A673 (cell line): ENCODE measurements at places on chromosomes 1 and 21.
A peak's percentile ranks its signal among the peaks of the same experiment; 100 is the strongest.

DNA sequence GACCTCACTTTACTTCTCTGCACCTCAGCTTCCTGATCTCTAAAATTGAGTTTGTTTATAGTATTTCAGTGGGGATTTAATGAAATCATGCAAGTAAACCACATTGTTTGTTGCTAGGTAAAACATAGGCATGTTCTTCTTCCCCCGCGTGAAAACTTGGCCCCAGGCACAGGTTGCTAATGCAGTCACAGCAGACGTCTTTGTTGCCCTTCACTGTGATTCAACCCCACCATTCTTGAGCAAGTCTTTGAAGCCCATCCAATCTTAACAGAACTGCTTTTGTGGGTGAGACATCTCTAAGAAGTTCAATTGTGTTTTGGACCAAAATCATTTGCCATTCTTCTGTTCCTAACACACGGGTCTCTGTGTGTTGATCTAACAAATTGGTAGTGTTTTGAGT is 185.5 kb downstream of the ZNF281 start:
- DNase-seq, result no peak

DNA sequence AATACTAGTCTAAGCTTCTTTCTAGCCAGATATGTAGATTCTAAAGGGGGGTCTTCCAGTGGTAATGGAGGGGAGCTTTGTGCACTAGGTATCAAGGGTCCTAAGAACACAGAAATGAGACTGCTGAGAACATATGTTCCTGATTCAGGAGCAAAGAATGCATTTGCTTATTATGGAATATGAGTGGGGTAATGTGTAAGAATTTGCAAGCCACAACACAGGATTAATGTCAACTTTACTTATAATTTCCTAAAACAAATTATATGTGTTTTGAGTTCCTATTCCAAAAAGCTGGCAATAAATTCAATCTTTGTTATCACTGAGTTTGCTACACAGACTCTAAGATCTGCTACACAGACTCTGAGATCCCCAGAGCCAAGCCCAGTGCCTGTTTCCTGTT is 357.0 kb upstream of the PTBP2 start:
- DNase-seq, result no peak

DNA sequence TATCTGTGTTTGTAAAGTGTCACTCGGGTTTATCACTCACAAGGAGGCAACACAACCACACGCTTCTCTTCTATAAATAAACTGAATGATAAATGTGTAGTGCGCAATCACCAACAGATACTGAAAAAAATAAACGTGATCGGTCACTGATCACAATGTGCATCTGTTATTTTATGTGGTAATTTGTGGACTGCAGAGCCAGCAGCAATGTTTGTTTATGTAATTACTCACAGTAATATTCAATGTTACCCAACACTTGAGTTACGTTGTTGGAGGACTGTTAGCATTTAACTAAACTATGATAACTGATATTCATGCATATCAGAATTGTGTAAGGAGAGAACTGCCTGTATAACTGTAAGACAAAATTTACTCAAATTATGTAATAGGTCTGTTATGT is 129.6 kb downstream of the USH2A start:
- no peak for DNase-seq

GRCh38 chr1:15957221-15958095 is 18.4 kb downstream of the ZBTB17 start:
- no peak for DNase-seq

- DNase-seq, result no peak
These were observed 390.2 kb upstream of the C1orf87 start for GRCh38 chr1:60463786-60464185.

DNA sequence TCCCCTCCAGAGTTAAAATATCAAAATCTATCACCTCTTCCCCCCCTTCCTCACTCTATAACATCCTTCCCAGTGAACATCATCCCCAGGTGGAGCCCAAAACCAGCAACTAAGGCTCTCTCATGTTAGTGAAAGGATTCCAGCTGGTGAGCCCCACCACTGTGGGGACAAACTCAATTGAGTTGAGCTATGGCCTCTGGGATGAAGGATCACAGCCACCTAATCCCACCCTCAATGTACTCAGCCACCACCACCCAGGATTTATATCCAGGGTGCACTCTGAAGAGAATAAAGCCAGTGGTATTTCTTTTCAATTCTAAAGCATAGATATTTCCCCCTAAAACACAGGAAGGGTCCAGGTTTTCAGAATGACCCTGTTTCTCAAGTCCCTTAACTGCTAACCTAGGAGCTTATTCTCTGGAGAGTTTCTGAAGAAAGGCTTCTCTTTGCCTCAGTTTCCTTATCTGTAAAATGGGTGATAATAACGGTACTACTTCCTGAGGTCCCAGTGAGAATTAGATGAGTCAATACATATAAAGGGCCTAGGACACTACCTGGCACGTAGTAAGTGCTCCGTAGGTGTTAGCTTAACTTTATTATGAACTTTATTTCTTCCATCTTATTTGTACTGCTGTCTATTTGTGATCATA is 15.6 kb upstream of the BOLA1 start:
- no peak for DNase-seq

GRCh38 chr1:193187114-193187513 is 701 bp upstream of the B3GALT2 start:
- no peak for DNase-seq

DNA sequence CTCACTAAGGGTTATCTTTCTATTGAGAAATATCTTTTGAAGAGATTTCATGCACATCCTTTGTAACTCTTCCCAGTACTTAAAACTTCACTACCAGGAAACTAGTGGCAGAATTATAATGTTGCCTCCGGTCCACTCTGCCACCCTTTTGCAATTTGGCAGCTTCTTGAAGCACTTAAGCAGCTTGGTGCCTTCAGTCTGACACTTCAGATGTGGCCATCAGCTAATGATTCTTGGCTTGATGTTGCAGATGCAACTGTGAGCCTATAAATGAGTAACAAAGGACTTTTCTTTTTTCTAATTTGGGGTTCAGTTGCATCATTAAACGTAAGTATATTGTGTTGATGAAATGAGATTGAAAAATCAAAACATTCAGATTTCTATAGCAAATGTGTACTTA is 187.5 kb upstream of the C21orf91 start:
- no peak for DNase-seq

DNA sequence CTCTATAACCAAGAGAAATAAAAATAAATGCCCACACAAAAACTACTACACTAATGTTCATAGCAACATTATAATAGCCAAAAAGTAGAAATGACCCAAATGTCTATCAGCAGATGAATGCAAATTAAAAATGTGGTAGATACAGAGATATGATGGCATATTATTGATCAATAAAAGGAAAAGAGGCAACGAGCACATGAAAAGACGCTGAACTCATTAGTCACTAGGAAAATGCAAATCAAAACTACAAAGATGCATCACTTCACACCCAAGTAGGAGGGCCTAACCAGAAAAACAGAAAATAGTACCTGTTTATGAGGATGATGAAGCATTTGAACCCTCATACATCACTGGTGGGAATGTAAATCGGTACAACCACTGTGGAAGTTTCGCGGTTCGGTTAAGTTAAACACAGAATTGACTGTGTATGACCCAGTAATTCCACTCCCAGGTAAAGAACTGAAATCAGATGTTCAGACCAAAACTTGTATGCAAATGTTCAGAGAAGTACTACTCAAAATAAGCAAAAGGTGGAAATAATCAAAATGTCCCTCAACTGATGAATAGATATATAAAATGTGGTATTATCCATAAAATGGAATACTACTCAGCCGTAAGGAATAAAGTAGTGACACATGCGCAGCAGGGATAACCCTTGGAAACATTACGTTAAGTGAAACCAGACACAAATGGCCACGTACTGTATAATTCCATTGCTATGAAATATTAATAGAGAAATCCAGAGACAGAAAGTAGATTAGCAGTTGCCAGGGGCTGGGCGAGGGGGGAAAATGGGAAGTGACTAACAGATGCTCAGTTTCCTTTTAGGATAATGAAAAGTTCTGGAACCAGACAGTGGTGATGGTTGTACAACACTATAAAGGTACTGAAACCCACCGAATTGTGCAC is 3.1 kb downstream of the USP48 start:
- DNase-seq, result no peak

DNA sequence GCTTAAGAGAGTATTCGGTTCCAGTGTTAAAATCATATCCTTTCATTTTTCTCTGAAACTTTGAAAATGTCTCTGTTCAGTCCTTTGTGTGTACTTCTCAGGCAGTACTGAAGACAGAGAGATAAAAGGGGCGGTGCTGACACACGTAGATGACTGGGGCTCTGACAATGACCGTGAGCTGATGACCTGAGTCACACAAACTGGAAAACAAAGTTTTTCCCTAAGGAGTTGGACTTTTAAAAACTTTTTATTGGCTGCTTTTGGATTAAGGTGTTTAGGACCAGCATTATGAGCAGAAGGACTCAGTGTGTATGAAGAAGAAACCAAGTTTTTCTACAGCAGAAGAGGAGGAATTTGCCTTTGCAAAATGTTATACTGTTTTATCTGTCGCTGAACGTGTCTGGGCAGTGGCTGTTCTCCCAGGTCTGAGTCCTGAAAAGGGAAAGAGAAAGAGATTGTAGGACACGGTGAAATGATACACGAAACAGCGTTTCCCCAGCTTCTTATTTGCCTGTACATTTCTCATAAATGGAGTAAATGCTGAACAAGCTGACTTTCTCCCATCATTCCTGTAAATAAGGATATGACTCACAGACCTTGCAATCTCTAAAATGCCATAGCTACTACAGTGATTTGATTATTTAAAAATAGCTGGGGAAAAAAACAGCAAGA is 51.5 kb downstream of the MAP3K7CL start:
- peak; percentile 72 for DNase-seq

- DNase-seq, result peak; percentile 42
These were observed 18.0 kb upstream of the TRIM17 start for GRCh38 chr1:228434689-228435088.

GRCh38 chr1:203089651-203090045 is 3.8 kb upstream of the MYOG start:
- DNase-seq, result no peak

GRCh38 chr1:110053552-110054428 is 16.7 kb downstream of the ALX3 start:
- DNase-seq, result peak; percentile 56

DNA sequence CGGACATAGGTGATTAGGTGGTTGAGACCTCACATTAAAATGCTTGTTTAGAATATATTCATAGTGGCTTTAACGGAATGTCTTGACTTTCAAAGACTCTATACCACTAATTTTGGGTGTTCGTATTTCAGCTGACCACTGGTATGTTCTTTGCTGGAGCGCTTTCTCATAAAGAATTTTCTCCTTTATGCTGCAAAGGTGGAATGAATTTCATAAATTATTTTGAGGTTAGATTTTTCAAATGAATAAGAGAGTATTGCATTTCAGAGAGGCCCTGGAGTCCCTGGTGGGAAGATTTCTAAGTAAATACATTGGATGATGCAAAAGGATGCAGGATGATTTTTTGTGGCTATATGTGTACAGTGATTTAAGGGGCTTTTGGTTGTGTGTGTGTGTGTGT is 55.8 kb downstream of the HUNK start:
- no peak for DNase-seq

GRCh38 chr1:41344708-41345159 is 16.5 kb upstream of the FOXO6 start:
- DNase-seq, result no peak

DNA sequence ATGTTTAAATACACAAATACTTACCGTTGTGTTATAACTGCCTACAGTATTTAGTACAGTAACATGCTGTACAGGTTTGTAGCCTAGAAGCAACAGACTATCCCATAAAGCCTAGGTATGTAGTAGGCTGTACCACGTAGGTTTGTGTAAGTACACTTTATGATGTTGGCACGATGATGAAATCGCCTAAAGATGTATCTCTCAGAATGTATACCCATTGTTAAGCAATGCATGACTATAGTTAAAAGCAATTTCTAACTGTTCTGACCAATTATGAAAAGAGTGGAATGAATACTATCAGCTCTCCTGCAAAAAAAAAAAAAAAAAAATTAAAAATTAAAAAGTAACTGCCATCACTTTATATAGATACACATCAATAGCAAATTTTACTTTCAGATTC is 11.4 kb downstream of the HP1BP3 start:
- no peak for DNase-seq

DNA sequence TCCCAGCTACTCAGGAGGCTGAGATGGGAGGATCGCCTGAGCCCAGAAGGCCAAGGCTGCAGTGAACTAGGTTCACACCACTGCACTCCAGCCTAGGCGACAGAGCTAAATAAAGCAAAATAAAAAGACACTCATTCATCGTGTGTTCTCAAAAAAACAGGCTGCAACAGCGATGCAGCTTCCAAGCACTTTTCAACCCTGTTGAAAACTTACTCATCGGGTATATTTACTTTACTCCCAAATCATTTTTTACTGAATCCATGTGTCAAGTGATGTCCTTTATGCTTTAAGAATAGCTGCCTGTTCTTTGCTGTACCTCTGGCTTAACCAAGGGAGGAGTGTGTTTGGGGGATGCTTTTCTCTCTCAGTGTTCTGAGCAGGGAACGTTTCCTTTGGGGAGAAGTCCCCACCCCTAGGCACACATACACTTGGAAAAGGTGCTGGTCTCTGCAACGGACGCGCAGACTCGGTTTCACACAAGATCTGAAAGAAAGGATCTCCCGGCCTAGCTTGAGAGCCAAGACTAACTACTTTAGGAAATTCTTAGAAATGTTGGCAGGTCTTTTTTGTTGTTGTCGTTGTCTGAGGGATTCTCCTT is 1.4 kb downstream of the MAP1LC3C start:
- DNase-seq, result no peak

GRCh38 chr1:70048336-70049094 is 156.9 kb downstream of the LRRC40 start:
- DNase-seq, result no peak

GRCh38 chr1:20448671-20449071 is 37.3 kb downstream of the CAMK2N1 start:
- no peak for DNase-seq

DNA sequence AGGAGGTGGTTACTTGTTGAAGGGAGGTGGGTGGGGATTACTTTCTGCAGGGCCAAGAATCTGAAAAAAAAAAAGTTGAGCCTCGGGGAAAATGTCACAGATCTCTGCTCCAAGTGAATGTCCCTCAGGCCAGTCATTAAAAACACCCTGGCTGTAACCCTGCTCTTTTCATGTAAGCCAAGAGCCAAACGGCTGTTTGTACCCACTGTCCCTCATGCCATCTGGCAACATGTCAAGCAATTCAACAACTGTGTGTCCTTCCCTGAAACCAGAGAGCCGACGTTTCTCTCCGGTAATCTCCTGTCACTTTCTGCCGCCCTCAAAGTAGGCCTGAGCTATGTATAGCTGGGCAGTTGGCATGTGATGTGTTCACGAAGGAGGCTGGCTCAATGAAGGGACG is 14.7 kb downstream of the CASQ2 start:
- no peak for DNase-seq

GRCh38 chr1:187114792-187115191 is 286.0 kb downstream of the PLA2G4A start:
- no peak for DNase-seq

DNA sequence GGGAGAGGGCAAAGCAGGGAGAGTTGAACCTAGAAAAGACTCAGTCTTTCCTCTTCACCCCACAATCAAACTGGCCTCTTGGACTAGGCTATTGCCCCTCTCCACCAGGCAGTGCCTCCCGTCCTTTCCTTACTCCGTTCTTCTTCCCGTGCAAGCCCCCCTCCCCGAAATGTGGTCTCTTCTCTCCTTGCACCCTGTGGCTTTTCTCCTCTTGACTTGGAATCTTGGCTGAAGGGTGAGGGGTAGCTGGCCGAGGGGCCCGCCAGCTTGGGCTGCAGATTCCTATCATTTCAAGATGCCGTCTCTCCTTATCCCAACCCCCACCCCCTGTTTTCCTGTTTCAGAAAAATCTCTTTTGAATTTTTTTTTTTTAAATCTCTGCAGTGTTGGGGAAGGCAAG is 1.6 kb downstream of the WNT2B start:
- DNase-seq, result no peak

GRCh38 chr1:244049162-244050013 is 1.7 kb upstream of the ZBTB18 start:
- DNase-seq, result peak; percentile 43
